Cortex of kidney (tissue), 1 donor: ENCODE measurements at places on chromosomes 7 and 10.

GRCh38 chr10:110735620-110736027, 91.5 kb downstream of the RBM20 start:
- no peak for DNase-seq

GRCh38 chr10:117086546-117086945, 51.5 kb downstream of the VAX1 start:
- DNase-seq, result no peak

DNA sequence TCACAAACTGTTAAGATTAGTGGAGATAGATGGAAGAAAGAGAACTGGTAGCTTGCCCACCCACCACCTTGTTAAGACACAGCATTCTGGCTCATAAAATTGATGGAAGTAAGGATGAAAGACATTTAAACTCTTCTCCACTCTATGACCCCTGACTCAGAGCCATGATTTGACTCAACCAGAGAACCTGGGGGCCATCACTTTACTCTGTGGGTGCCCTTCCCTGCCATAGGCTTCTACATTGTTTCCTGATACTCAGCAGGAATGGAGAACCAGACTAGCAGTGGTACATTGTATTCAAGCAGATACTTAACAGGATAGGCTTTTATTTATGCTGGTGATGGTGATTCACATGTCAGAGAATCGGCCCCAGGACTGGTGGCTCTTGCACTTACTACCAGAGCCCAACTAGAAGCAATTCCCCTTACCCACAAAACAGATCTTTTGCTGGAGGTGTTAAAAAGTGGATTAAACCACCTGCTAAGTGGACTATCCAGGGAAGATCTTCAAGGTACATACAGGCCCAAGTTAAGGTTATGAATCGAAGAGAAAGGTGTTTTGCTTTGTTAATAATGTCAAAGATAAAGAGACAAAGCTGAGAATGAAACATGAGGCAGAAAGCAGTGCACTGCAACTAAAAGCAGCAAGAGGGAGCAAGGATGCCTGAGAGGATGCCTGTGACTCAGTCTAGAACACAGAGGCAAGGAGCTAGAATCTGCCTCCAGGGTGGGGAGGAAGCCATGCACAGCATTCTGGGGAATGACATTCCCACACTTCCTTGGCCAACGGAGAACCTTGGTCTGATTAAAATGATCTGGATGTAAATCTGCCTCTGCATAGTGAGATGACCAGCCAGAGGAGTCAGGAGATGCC, 36.0 kb upstream of the GLI3 start:
- no peak for DNase-seq

DNA sequence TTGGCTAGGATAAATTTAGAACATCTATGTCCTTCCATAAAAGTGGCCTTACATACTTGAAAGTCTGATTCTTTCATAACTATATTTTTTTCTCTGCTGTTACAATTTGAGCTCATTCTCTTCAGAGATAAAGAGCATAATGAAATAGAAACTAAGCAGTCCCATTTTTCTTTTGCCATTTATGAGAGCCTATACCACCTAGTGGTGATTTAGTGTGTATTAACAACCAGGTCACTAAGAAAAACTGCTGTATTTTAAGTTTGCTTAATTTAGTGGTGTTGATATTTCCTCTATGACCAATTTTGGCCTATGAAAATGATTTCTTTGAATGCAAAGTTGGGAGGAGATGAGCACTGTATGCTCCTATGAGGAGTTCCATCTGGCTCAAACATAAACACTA, 88.7 kb upstream of the ZWINT start:
- DNase-seq, result no peak

DNA sequence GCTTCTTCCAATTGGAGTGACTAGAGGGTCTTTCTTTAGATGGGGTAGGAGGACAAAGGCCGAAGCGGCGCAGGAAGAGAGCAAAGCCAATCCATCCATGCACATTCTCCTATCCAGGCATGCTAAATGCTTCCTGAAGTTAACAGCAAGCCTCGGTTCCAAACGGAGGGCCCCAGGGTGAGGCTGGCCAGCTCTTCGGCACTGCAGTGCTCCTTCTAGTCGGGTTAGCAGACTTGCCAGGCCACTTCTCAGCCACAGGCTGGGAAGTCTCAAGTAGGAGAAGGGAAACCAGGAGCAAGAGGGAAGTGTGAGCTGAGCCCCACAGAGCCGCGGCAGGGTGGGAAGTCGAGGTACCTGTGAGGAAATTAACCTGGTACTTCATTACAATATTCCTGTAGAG, 253.8 kb upstream of the INHBA start:
- no peak for DNase-seq

- no peak for DNase-seq
These were observed 13.8 kb upstream of the LMOD2 start for GRCh38 chr7:123641901-123642300.

DNA sequence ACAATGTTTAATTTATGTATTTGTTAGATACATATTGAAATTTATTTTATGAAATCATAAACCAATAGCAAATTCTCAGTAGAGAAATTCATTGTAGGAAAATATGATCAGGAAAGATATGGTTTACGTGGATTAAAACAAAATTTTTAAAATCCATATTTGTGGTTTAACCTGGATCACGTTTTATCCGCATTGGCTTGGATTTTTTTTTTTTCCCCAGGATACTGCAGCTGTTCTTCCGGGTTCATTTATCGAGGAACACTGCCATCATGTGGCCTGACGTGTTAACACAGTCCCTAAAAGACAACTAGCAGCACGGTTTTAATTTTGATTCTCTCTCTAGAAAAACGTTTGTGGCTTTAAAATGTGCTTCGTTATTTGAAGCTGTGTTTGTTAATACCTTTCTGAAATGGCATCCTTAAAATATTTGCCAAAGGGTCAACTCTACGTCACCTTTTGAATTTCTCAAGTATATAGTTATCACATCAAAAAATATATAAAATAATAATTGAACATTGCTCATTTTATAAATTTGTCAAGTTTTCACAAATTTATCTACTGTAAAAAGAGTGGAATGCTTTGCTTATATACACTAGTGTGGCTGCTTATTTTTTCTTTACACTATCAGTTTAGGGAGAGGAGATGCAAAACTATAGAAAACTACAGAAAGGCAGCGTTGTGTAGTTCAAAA, 8.7 kb upstream of the ASB4 start:
- no peak for DNase-seq

- DNase-seq, result no peak
These were observed 327.2 kb downstream of the MDFIC start for GRCh38 chr7:115249080-115249479.

GRCh38 chr7:98168181-98168903, 42.9 kb upstream of the BHLHA15 start:
- DNase-seq, result no peak

GRCh38 chr10:68327889-68328786, 3.7 kb upstream of the HNRNPH3 start:
- DNase-seq, result no peak

- DNase-seq, result no peak
These were observed 4.2 kb downstream of the CYP17A1 start for GRCh38 chr10:102832987-102833386.

GRCh38 chr7:78225534-78225933, 427.0 kb downstream of the PHTF2 start:
- DNase-seq, result no peak

- no peak for DNase-seq
These were observed 78.0 kb upstream of the SORCS3 start for GRCh38 chr10:104563051-104563450.

DNA sequence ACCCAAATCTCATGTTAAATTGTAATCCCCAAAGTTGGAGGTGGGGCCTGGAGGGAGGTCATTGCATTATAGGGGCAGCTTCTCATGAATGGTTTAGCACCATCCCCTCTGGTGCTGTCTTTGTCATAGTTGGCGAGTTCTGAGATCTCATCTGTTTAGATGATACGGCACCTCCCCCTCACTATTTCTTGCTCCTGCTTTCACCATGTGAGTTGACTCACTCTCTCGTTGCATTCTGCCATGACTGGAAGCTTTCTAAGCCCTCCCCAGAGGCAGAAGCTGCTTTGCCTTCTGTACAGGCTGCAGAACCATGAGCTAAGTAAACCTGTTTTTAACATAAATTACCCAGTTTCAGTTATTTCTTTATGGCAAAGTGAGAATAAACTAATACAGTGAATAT, 18.9 kb upstream of the ZNF138 start:
- DNase-seq, result no peak
